Upper lobe of left lung (tissue), 6 donors: ENCODE measurements at places on chromosomes 4 and X. TPM values are rescaled to one million over a fixed set of nuclear protein-coding genes. Genes with fewer than 3 reads are reported as not detected.

- H3K4me3 ChIP-seq: no peak overlapping the region
- peak overlapping the region; percentile 36 for H3K27ac ChIP-seq
- H3K36me3 ChIP-seq: no peaks in the 10 kb centered on the region
- no peaks in the 10 kb centered on the region for H3K27me3 ChIP-seq
- DNase-seq: no peak
- H3K4me1 ChIP-seq: no peaks in the 10 kb centered on the region
These were observed 191.6 kb upstream of the TTC29 start for GRCh38 chr4:147137280-147137679.

DNA sequence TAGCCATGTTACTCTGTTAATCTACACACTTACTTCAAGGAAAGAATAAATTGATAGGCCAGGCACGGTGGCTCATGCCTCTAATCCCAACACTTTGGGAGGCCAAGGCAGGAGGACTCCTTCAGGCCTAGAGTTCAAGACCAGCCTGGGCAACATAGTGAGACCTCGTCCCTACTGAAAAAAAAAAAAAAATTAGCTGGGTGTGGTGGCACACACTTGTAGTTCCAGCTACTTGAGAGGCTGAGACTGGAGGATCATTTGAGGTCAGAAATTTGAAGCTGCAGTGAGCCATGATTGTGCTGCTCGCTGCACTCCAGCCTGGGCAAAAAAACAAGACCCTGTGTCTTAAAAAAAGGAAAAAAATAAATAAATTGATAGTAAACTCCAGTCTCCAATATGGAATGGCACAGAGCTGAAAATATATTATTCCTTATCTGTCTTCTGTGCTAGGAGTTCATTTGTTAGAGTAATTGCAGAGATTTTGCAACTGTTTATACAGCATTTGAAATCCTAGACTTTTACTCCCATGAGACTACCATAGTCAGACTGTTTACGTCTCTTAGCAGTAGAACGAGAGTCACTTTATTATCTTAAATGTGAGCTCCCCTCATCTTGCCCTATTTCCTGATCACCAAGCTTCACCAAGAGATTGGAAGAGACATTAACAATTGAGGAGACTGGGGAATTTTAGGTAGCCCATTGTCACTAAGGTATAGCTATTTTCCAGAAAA lies 18.8 kb upstream of the TMEM131L start:
- H3K27me3 ChIP-seq: no peaks in the 10 kb centered on the region
- H3K4me1 ChIP-seq: peaks cover 17% of the 10 kb centered on the region
- H3K36me3 ChIP-seq: no peaks in the 10 kb centered on the region
- H3K4me3 ChIP-seq: no peak overlapping the region
- no peak overlapping the region for H3K27ac ChIP-seq
- no peak for DNase-seq

DNA sequence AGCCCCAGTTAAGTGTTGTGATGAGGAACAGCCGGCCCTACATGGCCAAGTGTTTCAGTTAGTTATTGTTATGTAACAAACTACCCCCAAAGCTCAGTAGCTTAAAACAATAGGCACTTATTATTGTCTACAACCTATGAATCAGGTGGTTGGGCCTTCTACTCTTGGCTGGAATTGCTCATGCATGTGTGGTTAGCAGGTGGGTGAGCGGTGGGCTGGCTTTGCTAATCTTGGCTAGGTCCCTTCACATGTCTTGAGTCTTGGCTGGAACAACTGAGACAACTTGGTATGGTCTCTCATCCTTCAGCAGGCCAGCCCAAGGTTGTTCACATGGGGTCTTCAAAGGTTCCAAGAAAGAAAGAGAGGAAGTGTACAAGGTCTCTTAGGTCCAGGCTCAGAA lies 54.5 kb upstream of the CHRNA9 start:
- H3K27me3 ChIP-seq: no peaks in the 10 kb centered on the region
- DNase-seq: no peak
- H3K4me1 ChIP-seq: no peaks in the 10 kb centered on the region
- H3K36me3 ChIP-seq: no peaks in the 10 kb centered on the region

Gene LSM6
- total RNA-seq: 31.7 TPM

DNA sequence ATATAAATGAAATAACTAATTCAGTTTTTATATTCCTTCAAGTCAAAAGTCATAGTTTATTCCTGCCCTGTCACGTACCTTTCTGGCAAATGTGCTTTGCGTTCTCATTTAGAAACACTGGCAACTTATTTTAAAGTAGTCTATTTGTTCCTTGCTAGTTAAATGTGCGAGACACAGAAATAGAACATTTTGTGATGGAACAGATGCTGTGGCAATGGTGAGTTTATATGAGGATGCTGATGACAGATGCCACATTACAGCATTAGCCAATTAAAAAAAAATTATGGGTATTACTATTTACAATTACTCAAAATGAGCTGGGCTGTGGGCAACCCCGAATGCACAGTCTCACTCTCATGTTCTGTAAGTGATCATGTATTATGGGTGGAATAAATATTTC lies 26.1 kb upstream of the EPHA5 start:
- no peaks in the 10 kb centered on the region for H3K27me3 ChIP-seq
- no peaks in the 10 kb centered on the region for H3K4me1 ChIP-seq
- H3K4me3 ChIP-seq: no peak overlapping the region

- H3K4me3 ChIP-seq: no peak overlapping the region
- no peaks in the 10 kb centered on the region for H3K36me3 ChIP-seq
- H3K4me1 ChIP-seq: no peaks in the 10 kb centered on the region
- DNase-seq: peak; percentile 24
These were observed 88.2 kb upstream of the USP9X start for GRCh38 chrX:40996886-40997530.

Gene SPATA18
- total RNA-seq: 55.2 TPM

Gene JADE3
- total RNA-seq: 10.7 TPM

Gene GPR119
- not detected for total RNA-seq

DNA sequence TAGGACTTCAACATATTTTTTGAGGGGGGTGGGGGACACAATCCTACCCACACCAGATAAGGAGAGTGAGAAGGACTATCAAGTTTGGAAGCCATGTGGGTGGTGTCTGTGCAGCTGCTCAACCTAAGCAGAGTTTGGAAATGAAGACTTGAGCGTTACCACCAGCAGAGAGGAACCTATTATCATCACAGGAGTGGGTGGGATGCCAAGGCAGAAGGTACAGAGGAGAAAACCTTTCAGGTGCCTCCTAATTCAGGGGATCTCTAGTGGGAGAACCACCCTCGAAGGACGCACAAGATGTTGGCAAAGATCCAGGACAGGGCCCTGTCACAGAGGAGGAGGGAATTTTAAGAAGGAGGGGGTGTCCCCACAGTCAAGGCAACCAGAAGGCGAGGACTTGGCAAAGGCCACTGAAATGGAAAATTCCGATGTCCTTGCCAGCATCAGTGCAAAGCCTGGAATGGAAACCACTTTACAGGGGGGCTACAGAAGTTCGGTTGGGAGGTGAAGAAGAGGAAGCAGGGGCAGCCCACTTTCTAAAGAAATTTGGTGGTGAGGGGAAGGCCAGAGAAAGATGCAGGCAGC lies 8.4 kb upstream of the GPM6B start:
- no peaks in the 10 kb centered on the region for H3K36me3 ChIP-seq
- no peak for DNase-seq
- H3K27me3 ChIP-seq: no peaks in the 10 kb centered on the region

- H3K4me3 ChIP-seq: no peak overlapping the region
- DNase-seq: no peak
- no peaks in the 10 kb centered on the region for H3K27me3 ChIP-seq
- H3K4me1 ChIP-seq: no peaks in the 10 kb centered on the region
- no peaks in the 10 kb centered on the region for H3K36me3 ChIP-seq
These were observed 205.0 kb upstream of the PDE5A start for GRCh38 chr4:119833611-119834010.

GRCh38 chr4:139315221-139315675 lies 13.0 kb upstream of the NDUFC1 start:
- H3K27ac ChIP-seq: no peak overlapping the region
- peaks cover 33% of the 10 kb centered on the region for H3K4me1 ChIP-seq
- no peak for DNase-seq
- no peaks in the 10 kb centered on the region for H3K27me3 ChIP-seq

Gene PALLD
- total RNA-seq: 140 TPM

GRCh38 chrX:21741869-21742701 lies 15.8 kb downstream of the SMPX start:
- no peaks in the 10 kb centered on the region for H3K27me3 ChIP-seq
- no peak overlapping the region for H3K4me3 ChIP-seq

- DNase-seq: no peak
- no peak overlapping the region for H3K4me3 ChIP-seq
- H3K36me3 ChIP-seq: no peaks in the 10 kb centered on the region
- H3K4me1 ChIP-seq: no peaks in the 10 kb centered on the region
- no peak overlapping the region for H3K27ac ChIP-seq
- H3K27me3 ChIP-seq: no peaks in the 10 kb centered on the region
These were observed 217.9 kb upstream of the GPC4 start for GRCh38 chrX:133633162-133633561.

Gene SMAD1
- total RNA-seq: 7.2 TPM

Gene AKAP14
- not detected for total RNA-seq

Gene PYURF
- 60.9 TPM for total RNA-seq

DNA sequence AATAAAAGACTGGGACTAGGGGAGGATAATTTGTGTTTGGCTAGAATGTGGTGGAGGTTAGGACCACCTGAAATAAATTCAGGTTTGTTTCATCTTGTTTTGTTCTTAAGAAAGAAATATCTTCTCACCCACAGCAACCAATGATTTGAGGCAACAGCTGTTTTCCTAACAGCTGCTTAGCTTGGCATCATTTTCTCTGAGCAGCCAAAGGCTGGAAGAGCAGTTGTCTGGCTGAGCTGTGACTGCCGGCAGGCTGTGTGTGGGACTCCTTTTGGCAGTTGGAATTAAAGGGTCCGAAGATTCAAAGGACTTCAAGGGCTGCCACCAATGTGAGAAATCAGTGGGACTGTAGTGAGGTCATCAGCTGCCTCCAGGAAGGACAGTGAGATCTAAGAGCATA lies 5.0 kb downstream of the TRIM75 start:
- H3K27ac ChIP-seq: no peak overlapping the region
- no peaks in the 10 kb centered on the region for H3K4me1 ChIP-seq
- no peak for DNase-seq
- no peaks in the 10 kb centered on the region for H3K27me3 ChIP-seq
- H3K4me3 ChIP-seq: no peak overlapping the region

- DNase-seq: no peak
- no peak overlapping the region for H3K4me3 ChIP-seq
- H3K36me3 ChIP-seq: no peaks in the 10 kb centered on the region
- no peaks in the 10 kb centered on the region for H3K4me1 ChIP-seq
These were observed 245.5 kb upstream of the SLC7A11 start for GRCh38 chr4:138487670-138488069.

Gene MAGEE1
- total RNA-seq: 1.5 TPM

DNA sequence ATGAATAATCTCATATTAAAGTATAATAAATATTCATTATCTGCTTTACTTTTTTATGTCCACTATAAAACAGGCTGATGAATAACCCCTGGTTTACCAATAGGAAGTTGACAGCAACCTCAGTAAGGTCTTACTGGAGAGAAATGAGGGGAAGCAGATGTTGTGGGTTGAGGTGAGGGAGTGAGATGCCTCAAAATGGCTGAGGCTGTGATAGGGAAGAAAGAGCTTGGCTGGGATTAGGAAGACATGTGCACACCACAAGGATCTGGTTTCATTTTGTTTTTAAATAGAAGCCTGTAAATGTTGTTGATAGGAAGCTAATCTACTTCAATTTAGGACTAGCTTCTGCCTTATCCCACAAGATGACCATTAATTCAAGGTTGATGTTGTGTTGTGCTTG lies 14.4 kb upstream of the CYBB start:
- H3K4me1 ChIP-seq: no peaks in the 10 kb centered on the region
- no peaks in the 10 kb centered on the region for H3K27me3 ChIP-seq
- no peak overlapping the region for H3K4me3 ChIP-seq
- DNase-seq: no peak
- H3K36me3 ChIP-seq: no peaks in the 10 kb centered on the region
- H3K27ac ChIP-seq: no peak overlapping the region

DNA sequence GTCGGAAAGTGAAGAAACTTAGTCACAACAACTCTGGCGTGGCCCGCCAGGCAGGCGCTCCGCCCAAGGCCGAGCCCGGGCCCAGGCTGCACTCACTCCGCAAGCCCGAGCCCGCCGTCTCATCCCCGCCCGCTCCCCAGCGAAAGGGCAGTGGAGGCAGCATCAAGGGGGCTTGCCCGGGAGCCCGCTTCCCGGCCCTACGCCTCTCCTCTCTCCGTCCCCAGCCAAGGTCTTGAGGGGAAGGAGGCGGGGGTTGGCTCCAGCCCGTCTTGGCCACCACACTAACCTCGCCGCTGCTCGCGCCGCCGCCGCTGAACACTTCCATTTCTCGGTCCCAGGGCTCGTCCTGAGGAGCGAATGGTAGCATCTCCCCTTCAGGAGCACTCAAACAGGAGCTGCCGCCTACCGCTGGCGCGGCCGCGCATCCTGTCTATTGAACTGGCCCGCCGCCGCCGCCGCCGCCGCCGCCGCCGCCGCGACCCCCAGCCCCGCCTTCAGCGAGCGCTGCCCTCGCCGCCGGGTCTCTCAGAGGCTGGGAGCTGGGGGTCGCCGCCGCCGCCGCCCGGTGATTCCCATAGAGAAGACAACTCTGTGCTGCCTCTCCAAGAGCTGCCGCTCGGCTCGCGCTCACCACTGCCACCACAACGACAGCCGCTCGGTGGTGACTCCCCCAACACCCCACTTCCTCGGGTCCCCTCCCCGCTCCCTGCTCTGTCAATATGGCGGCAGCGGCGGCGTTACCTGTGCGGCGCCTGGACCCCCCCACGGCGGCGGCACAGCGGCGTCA lies at the start of gene RPS6KA6:
Gene RPS6KA6 (minus strand): TSS at position 667 of the 787 bp plus-strand sequence. CDS start 300 bp downstream, at position 367.
- H3K27me3 ChIP-seq: no peaks in the 10 kb centered on the region
- peak within 1 kb of the TSS; percentile 52 for H3K4me3 ChIP-seq

DNA sequence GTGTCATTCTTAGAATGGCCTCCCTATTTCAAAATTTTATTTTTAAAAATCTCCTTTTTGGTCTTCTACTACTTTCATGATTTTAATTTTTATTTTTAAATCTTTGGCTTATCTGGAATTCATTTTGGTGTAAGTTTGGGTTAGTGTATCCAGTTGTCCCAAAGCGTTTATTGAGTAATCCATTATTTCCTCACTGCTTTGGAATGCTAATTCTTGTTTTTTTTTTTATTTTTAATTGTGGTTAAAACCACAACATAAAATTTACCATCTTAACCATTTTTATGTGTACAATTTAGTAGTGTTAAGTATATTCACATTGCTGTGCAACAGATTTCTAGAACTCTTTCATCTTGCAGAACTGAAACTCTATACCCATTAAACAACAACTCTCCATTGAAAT lies 8.7 kb downstream of the CITED1 start:
- no peak overlapping the region for H3K27ac ChIP-seq
- no peaks in the 10 kb centered on the region for H3K36me3 ChIP-seq
- DNase-seq: no peak
- H3K4me3 ChIP-seq: no peak overlapping the region
- no peaks in the 10 kb centered on the region for H3K27me3 ChIP-seq

GRCh38 chrX:39969819-39970504 lies 127.8 kb downstream of the BCOR start:
- H3K4me1 ChIP-seq: no peaks in the 10 kb centered on the region
- H3K27me3 ChIP-seq: no peaks in the 10 kb centered on the region
- no peaks in the 10 kb centered on the region for H3K36me3 ChIP-seq
- DNase-seq: no peak

Gene NWD2
- not detected for total RNA-seq
